ENCODE measurements at places on chromosomes 6 and 20.
A peak's percentile ranks its signal among the peaks of the same experiment; 100 is the strongest.

GRCh38 chr20:62182469-62183425, at the start of gene MTG2:
Gene MTG2 (plus strand): TSS chr20:62183028. CDS start chr20:62193421, 10,393 bp downstream.
- DNase-seq: peak; percentile 86

DNA sequence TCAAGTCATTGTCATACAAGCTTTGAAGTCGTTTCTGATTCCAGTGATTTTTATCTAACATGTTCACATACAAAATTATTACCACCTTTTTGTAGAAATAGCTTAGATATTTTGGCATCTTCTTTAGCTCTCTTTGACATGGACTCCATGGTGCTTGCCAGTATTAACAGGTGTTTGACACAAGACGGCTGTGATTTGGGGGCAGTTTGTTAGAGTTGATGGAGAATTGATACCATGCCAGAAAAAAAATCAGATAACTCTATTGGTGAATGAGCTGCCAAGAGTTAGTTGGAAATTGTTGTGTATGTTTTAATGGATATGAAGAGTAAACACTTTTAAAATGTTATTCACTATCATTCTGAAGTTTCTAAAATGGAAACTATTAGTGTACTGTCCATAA, 146.6 kb upstream of the LAMP5 start:
- no peak for DNase-seq

DNA sequence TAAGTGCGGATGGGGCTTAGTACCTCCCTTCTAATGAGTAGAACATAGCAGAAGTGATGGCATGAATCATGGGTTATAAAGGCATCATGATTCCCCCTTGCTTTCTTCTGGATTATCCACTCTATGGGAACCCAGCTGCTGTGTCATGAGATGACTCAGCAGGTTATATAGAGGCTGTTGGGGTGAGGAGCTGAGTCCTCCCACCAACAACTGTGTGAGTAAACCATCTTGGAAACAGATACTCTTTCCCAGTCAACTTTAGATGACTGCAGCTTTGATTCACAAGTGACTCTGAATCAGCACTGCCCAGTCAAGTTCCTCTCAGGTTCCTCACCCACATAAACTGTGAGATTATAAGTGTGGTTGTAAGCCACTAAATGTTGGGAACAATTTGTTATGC, 46.3 kb downstream of the FAM83B start:
- no peak for DNase-seq

- no peak for DNase-seq
These were observed 326.7 kb upstream of the MAN1A1 start for GRCh38 chr6:119676230-119676629.

DNA sequence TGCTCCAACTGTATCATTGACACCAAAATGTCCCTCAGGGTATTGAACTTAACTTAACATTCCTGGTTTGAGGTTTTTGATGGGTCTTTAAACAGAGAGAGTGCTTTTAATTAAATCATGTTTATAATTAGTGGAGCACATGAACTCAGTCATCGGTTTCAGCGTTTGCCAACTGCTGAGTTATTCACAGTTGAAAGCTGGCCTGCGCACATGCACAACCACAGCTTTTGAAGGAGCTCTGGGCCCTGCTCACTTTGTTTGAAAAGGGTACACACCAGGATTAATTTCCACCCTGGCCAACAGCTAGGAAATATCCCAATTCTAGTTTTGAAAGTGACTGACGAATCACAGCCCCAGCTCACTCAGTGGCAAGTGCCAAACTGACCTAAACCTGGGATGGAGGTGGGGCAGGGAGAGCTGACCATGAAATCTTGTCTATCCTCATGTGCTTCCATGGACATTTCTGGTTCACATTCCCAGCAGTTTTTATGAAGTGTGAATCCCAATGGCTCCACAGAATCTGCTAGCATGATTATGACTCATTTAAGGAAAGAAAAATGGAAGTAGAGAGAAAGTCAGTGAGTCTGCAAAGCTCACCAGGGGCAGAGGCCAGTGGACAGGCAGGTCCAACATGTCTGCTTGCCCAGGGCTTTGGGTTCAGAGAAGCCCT, 247.8 kb downstream of the FNDC1 start:
- no peak for DNase-seq

DNA sequence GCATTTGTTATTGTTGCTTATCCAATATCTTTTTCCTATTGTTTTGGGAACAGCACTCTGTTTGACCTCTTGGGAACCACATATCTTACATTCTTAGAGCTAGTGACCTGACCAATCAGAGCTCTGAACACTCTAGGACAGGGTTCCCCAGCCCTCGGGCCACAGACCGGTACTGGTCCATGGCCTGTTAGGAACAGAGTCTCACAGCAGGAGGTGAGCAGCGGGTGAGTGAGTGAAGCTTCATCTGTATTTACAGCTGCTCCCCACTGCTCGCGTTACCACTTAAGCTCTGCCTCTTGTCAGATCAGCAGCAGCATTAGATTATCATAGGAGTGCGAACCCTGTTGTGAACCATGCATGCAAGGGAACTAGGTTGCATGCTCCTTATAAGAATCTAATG, 226.0 kb upstream of the TSHZ2 start:
- DNase-seq: no peak

DNA sequence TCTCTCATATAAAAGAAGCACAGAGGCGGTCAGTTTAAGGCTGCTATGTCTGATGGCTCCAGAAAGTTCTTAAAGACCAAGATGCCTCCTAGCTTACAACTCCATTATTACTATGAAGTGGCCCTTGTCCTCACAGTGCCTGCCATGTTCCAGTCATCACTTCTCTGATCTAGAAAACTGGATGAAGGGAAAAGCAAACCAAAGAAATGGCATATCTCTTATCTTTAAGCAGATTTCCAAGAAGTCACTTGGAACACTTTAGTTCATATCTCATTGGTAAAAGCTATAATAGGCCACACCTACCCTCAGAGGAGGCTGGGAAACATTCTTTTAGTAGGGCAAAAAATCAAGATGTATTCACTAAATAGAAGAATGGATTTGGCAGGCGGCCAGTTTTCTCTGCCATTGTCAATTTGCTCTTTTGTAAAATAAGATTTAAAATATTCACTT, 289.6 kb downstream of the TBC1D7 start:
- no peak for DNase-seq

Measured in progenitor cell of endocrine pancreas (in vitro differentiated cells).